ENCODE measurements at places on chromosomes 4 and X. TPM values are rescaled to one million over a fixed set of nuclear protein-coding genes. Genes with fewer than 3 reads are reported as not detected.

The SULT1B1 gene
- total RNA-seq = 1.6 TPM

The KLHL4 gene
- 4.9 TPM for total RNA-seq

The UGT2B10 gene
- total RNA-seq = not detected

The DUSP21 gene
- not detected for total RNA-seq

The ABCG2 gene
- 11.2 TPM for total RNA-seq

The BEND2 gene
- not detected for total RNA-seq

The CT45A6 gene
- not detected for total RNA-seq

The NDST3 gene
- total RNA-seq = 5.5 TPM

The FAM236B gene
- not detected for total RNA-seq

The CLGN gene
- total RNA-seq = 0.47 TPM

The UGT2B15 gene
- not detected for total RNA-seq

The MAGEB1 gene
- not detected for total RNA-seq

The CYTL1 gene
- total RNA-seq = 2.2 TPM

The TNMD gene
- total RNA-seq = 7.8 TPM

The GABRA4 gene
- 0.12 TPM for total RNA-seq

The GDPD2 gene
- 0.58 TPM for total RNA-seq

The NHSL2 gene
- 9.3 TPM for total RNA-seq

The SORBS2 gene
- total RNA-seq = 61.0 TPM

The CDX4 gene
- total RNA-seq = not detected

The USP17L20 gene
- total RNA-seq = not detected

The ARHGEF38 gene
- total RNA-seq = 3.7 TPM

Data from metanephros (tissue), 2 donors.